ENCODE measurements at places on chromosomes 4 and X. TPM values are rescaled to one million over a fixed set of nuclear protein-coding genes. Genes with fewer than 3 reads are reported as not detected.
A peak's percentile ranks its signal among the peaks of the same experiment; 100 is the strongest.

- peak overlapping the region; percentile 39 for H3K4me3 ChIP-seq
- no peaks in the 10 kb centered on the region for H3K27me3 ChIP-seq
- no peak for DNase-seq
- no peak overlapping the region for H3K27ac ChIP-seq
- H3K4me1 ChIP-seq = peaks cover 13% of the 10 kb centered on the region
- H3K36me3 ChIP-seq = no peaks in the 10 kb centered on the region
These were observed 793 bp downstream of the TSPAN7 start for GRCh38 chrX:38561951-38562719.

DNA sequence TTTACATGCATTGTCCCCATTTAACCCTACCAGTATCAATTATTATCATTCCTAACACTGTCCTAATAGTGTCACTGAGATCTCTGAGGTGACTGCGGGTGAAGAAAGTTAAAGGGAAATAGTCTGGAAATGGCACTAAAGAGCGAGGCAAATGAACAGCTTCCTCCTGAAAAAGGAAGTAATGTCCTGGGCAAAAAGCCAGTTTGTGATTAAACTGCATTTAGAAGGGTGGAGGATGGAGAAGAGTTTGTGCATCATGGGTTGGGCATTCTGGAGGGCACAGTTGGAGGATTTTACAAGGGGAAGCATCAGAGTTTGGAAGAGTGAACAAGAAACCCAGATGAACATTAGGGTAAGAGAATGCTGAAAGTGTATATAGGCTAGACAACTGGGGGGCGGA is 60.5 kb upstream of the SLC25A4 start:
- H3K27ac ChIP-seq = no peak overlapping the region
- no peaks in the 10 kb centered on the region for H3K4me1 ChIP-seq

- peak overlapping the region; percentile 27 for H3K4me3 ChIP-seq
- DNase-seq = no peak
- no peaks in the 10 kb centered on the region for H3K36me3 ChIP-seq
These were observed 1.5 kb downstream of the BEND4 start for GRCh38 chr4:42150653-42151567.

IGBP1 gene
- 39.4 TPM for total RNA-seq

GRCh38 chr4:10345381-10345784 is 111.8 kb downstream of the ZNF518B start:
- H3K27ac ChIP-seq = no peak overlapping the region
- DNase-seq = no peak
- no peak overlapping the region for H3K4me3 ChIP-seq
- H3K36me3 ChIP-seq = no peaks in the 10 kb centered on the region
- no peaks in the 10 kb centered on the region for H3K27me3 ChIP-seq

GUCY1A1 gene
- 4.1 TPM for total RNA-seq

- DNase-seq = no peak
- no peaks in the 10 kb centered on the region for H3K27me3 ChIP-seq
- no peak overlapping the region for H3K4me3 ChIP-seq
- no peaks in the 10 kb centered on the region for H3K36me3 ChIP-seq
- no peak overlapping the region for H3K27ac ChIP-seq
These were observed 176.3 kb downstream of the ENOX2 start for GRCh38 chrX:130726661-130727060.

GRCh38 chr4:152258391-152258790 is 277.5 kb downstream of the FBXW7 start:
- no peaks in the 10 kb centered on the region for H3K27me3 ChIP-seq
- DNase-seq = no peak
- H3K4me1 ChIP-seq = peaks cover 36% of the 10 kb centered on the region
- no peak overlapping the region for H3K27ac ChIP-seq
- no peaks in the 10 kb centered on the region for H3K36me3 ChIP-seq

NAA10 gene
- total RNA-seq = 63.4 TPM

- no peaks in the 10 kb centered on the region for H3K27me3 ChIP-seq
- DNase-seq = no peak
- H3K4me3 ChIP-seq = no peak overlapping the region
- no peaks in the 10 kb centered on the region for H3K4me1 ChIP-seq
- H3K36me3 ChIP-seq = no peaks in the 10 kb centered on the region
- no peak overlapping the region for H3K27ac ChIP-seq
These were observed 105.1 kb upstream of the SCOC start for GRCh38 chr4:140268186-140268841.

MBTPS2 gene
- 5.0 TPM for total RNA-seq

DNA sequence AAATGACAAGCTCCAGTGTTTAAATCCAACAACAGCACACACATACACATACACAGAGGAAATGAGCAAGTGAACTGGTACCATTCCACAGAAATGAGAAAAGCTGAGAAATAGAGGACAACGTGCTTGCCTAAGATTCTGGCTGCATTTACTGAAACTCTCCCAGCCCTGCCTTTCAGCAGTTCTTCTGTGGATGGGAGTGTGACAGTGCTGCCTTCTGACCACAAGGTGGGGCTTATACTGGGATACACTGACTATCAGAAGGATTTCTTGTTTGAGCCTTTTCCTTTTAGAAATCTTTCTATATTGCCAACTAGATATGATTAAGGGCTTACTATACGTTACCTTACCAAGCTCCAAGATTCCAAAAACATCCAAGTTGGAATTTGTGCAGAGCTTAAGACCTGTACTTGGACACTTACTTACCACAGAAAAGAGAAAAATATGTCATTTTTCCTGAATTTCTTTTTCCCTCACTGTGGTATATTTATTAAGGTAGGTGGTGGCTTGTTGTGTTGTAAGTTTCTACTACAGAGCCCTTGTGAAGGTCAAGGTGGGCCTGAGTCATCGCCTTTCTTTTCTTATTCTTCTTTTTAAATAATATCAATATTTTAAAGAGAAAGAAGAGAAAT is 10.7 kb upstream of the CXCL8 start:
- DNase-seq = peak; percentile 8
- H3K4me1 ChIP-seq = peaks cover 4% of the 10 kb centered on the region
- no peaks in the 10 kb centered on the region for H3K27me3 ChIP-seq
- H3K36me3 ChIP-seq = no peaks in the 10 kb centered on the region

GRCh38 chr4:113645771-113646441 is 115.6 kb downstream of the CAMK2D start:
- H3K27ac ChIP-seq = no peak overlapping the region
- no peak for DNase-seq
- no peaks in the 10 kb centered on the region for H3K4me1 ChIP-seq
- H3K4me3 ChIP-seq = no peak overlapping the region

GRCh38 chr4:19317377-19317776 is 934.3 kb upstream of the SLIT2 start:
- H3K36me3 ChIP-seq = no peaks in the 10 kb centered on the region
- no peaks in the 10 kb centered on the region for H3K4me1 ChIP-seq
- H3K4me3 ChIP-seq = no peak overlapping the region
- no peak overlapping the region for H3K27ac ChIP-seq
- H3K27me3 ChIP-seq = no peaks in the 10 kb centered on the region
- no peak for DNase-seq

SPACA5 gene
- total RNA-seq = not detected

- no peaks in the 10 kb centered on the region for H3K4me1 ChIP-seq
- H3K4me3 ChIP-seq = no peak overlapping the region
- DNase-seq = no peak
- H3K27me3 ChIP-seq = no peaks in the 10 kb centered on the region
- no peaks in the 10 kb centered on the region for H3K36me3 ChIP-seq
These were observed 177.4 kb downstream of the COL25A1 start for GRCh38 chr4:109125084-109125483.

DNA sequence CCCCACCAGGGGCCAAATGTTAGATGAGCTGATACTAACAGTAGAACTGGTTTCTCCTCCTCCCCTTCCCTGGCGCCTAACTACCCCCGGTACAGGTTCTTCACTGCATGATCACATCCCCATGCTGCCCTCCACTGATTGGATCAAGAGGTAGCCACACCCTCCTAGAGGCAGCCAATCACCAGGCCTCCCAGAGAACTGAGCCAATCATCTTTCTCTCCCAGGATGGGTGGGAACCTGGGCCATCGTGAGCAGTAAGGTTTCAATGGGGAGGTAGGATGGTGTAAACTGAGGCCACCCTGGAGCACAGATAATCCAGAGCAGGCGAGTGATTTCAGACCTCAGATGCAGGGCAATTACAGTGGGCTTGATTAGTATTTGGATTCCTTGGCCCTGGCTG is 64.2 kb downstream of the PPP2R2C start:
- no peaks in the 10 kb centered on the region for H3K27me3 ChIP-seq
- no peaks in the 10 kb centered on the region for H3K36me3 ChIP-seq
- no peaks in the 10 kb centered on the region for H3K4me1 ChIP-seq

- no peaks in the 10 kb centered on the region for H3K36me3 ChIP-seq
- no peak overlapping the region for H3K27ac ChIP-seq
- no peaks in the 10 kb centered on the region for H3K27me3 ChIP-seq
- no peak for DNase-seq
- H3K4me1 ChIP-seq = no peaks in the 10 kb centered on the region
- no peak overlapping the region for H3K4me3 ChIP-seq
These were observed 130.5 kb upstream of the SLITRK2 start for GRCh38 chrX:145687146-145687545.

IL13RA1 gene
- 3.3 TPM for total RNA-seq

DNA sequence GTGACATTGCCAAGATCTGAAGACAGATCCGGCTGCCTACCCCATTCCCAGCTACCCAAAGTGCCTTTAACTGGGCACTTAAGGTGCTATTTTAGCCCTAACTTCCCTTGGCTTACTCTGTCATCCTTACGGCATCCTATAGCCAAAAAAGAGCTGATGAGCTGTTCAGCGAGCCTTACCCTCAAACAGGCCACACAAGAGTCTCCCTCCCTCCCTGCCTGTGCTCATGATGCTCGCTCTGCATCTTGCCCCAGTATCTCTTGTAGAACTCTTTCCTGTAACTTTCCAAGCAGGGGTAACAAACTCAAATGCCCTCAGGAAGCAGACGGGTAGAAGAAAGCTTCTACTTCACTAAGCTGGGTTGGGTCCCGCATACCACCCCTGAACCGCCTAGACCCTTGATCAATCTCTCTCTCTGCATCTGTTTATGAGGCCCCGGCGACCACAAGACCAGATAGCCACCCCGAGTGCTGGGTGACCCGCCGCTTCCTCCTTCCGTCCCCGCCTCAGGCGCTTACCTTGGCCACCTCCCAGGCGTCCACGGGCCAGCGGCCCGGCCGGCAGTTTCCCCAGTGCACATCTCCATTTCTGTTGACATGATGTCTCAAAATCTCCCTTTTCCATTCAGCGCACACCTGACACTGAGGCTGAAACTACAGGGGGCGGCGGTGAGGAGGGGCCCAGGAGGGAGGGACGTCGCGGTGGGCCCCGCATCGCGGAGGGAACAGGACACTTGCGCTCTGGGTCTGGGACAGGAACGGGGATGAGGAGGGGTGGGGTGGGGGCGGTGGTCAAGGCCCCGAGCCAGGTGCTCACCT is 663 bp downstream of the CXorf38 start:
- peak overlapping the region; percentile 78 for H3K4me3 ChIP-seq
- H3K27ac ChIP-seq = peak overlapping the region; percentile 75
- peaks cover 2% of the 10 kb centered on the region for H3K36me3 ChIP-seq
- H3K4me1 ChIP-seq = peaks cover 43% of the 10 kb centered on the region
- DNase-seq = peak; percentile 21

- no peaks in the 10 kb centered on the region for H3K4me1 ChIP-seq
- DNase-seq = no peak
- H3K4me3 ChIP-seq = no peak overlapping the region
These were observed 108.3 kb upstream of the KLHL4 start for GRCh38 chrX:87409113-87409841.

GRCh38 chr4:121791481-121791880 is 9.6 kb upstream of the EXOSC9 start:
- no peak for DNase-seq
- no peak overlapping the region for H3K4me3 ChIP-seq
- H3K27me3 ChIP-seq = peaks cover 2% of the 10 kb centered on the region
- H3K36me3 ChIP-seq = no peaks in the 10 kb centered on the region
- H3K27ac ChIP-seq = no peak overlapping the region

DNA sequence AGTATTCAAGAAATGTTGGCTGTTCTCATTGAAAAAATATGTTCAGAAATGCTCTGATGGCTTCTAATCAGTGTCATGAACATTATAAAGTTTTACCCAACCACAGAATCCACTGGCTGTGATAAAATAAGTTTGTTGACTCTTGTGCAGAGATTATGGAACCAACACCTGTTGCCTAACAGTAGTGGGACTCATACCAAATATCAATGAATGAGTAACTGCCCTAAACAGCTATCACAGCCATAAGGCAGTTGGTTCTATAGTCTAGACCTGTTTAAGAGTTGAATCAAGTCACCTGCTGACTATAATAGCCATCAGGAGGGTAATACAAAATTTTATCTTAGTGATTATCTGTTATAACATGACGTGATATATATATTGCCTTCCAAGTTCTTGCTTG is 168.3 kb downstream of the ATOH1 start:
- H3K4me1 ChIP-seq = no peaks in the 10 kb centered on the region
- DNase-seq = no peak
- H3K27me3 ChIP-seq = no peaks in the 10 kb centered on the region
- no peaks in the 10 kb centered on the region for H3K36me3 ChIP-seq
- no peak overlapping the region for H3K27ac ChIP-seq

FOXR2 gene
- not detected for total RNA-seq

SSX2 gene
- total RNA-seq = not detected

GRCh38 chr4:134189949-134190348 is 11.6 kb downstream of the PABPC4L start:
- no peaks in the 10 kb centered on the region for H3K4me1 ChIP-seq
- no peaks in the 10 kb centered on the region for H3K27me3 ChIP-seq
- no peak overlapping the region for H3K27ac ChIP-seq
- H3K4me3 ChIP-seq = no peak overlapping the region
- no peak for DNase-seq

GRCh38 chrX:9786798-9787635 is 788 bp downstream of the SHROOM2 start:
- no peak for DNase-seq
- H3K36me3 ChIP-seq = no peaks in the 10 kb centered on the region
- H3K27me3 ChIP-seq = peaks cover 2% of the 10 kb centered on the region
- no peaks in the 10 kb centered on the region for H3K4me1 ChIP-seq
- H3K4me3 ChIP-seq = no peak overlapping the region

DNA sequence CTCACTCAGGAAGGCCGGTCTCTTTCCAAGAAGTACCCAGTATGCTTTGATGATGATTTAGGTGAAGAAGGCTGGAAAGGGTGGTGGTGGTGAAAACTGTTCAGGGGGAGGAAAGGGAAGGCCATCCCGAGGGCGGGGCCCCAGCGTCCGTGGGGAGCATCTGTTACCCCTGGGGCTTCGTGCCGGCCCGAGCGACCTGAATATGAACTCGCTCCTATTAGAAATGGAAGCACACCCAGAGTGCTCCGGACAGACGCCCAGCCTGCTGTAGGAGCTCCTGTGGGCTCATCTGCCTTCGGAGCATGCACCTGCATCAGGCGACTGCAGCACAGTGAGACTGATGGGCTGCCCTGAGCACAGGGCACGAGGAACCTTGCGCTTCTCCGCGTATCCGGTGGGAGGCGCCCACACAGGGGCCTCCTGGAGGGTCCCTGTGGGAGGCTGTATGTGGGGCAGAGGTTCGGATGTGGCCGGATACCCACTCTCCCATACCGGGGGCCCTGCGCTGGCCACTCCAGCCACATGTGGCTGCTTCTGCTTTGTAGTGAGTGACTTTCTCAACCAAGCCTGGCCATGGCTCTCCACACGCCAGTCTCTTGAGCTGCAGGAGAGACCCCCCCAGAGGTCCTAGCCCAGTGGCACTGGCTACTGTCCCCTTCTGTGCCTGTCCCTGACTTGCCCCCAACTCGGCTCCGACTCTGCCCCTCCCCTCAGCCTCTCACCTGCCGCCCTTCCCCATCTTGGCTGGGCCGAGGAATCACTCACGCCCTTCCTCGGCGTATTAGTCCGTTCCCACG is 36.7 kb downstream of the FGFRL1 start:
- no peak for DNase-seq
- H3K4me3 ChIP-seq = no peak overlapping the region
- no peaks in the 10 kb centered on the region for H3K4me1 ChIP-seq
- peaks cover 6% of the 10 kb centered on the region for H3K27me3 ChIP-seq
